Stimulated activated CD8-positive, alpha-beta memory T cell treated with anti-CD3 and anti-CD28 coated beads, Interleukin-15, amount 100 ng/mL, for 48 hours (primary cell): ENCODE measurements at places on chromosomes 1 and 21.
A peak's percentile ranks its signal among the peaks of the same experiment; 100 is the strongest.

DNA sequence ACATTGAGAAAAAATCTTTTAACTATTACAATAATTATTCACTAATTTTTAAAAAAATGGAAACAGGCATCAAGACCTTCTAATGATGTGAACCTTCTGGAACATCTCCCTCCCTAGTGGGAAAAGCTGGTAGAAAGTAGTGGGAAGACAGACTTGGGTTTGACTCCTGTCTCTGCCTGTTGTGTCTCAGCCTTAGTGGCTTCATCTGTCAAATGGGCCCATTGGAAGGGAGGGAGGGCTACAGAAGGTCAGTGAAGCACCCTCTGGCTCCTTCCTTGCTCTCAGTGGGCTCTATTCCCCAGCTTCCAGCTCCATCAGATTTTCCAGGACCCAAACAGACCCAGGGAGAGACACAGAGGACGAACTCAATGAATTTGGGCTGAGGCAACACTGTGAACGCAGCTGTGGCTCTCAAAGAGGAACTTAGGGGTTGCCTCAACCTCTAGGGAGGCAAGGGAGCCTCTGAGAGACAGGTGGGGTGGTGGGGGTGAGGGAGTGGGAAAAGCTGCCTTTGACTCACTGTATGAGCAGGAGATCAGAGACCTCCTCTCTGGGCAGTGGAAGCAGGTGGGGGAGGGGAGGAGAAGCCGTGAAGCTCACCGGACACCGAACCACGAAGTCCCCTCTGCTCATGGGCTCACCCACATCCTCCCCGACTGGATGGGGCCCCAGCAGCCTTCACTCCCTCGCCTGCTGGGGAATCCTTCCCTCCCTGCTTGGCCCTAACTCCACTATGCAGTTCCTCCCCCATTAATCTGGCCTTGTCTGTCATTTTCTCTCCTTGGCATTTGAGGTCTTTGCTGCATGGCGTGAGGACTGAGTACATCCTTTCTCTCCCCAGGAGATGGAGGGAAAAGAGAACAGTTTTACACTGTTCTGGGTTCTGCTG lies 4.5 kb downstream of the CNR2 start:
- no peak for DNase-seq

DNA sequence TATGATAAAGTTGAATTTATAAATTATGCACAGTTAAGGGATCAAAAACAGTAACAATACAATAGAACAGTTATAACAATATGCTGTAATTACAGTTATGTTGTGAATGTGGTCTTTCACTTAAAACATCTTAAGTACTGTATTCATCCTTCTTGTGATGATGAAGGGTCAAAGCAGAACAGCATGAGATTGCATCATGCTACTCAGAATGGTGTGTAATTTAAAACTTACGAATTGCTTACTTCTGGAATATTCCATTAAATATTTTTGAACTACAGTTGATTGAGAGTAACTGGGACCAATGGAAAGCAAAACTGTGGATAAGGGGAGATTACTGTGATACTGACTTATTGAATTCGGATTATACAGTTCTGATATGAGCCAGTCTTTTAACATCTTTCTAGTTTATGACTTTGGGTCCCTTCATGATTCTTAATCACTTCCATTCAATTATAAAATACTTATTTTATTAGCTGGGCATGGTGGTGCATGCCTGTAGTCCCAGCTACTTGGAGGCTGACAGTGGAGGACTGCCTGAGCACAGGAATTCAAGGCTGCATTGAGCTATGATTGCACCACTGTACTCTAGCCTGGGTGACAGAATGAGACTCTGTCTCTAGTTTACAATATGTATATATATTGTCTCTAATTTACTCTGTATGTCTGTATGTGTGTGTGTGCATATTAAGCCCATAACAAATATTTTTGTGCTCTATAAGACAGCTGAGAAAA lies 43.2 kb downstream of the ATP1B1 start:
- DNase-seq = no peak

DNA sequence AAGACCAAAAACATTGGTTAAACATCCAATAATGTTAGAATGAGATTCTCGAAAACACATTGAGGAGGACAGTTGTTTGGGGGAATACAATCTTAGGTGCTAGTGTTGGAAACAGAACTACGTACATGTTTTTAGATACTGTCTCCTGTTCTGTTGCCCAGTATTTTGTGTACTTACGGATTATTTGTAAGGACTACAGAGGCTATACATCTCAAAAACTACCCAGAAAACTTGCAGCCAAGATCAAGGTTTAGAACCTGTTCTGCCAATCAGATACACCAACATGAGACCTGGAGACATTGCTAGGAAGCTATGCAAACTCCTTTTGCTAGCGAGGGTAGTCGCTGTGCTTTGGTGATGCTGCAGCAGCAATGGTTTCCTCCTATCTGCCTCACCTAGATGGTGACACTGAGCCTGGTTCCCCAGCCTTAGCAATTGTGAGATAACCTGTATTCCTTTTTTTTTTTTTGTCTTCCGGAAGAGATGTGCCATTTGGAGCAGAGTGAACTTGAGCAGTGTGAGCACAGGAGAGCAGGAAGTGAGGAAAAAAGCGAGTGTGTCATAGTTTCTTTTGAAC lies 21.8 kb downstream of the YBX1 start:
- no peak for DNase-seq

DNA sequence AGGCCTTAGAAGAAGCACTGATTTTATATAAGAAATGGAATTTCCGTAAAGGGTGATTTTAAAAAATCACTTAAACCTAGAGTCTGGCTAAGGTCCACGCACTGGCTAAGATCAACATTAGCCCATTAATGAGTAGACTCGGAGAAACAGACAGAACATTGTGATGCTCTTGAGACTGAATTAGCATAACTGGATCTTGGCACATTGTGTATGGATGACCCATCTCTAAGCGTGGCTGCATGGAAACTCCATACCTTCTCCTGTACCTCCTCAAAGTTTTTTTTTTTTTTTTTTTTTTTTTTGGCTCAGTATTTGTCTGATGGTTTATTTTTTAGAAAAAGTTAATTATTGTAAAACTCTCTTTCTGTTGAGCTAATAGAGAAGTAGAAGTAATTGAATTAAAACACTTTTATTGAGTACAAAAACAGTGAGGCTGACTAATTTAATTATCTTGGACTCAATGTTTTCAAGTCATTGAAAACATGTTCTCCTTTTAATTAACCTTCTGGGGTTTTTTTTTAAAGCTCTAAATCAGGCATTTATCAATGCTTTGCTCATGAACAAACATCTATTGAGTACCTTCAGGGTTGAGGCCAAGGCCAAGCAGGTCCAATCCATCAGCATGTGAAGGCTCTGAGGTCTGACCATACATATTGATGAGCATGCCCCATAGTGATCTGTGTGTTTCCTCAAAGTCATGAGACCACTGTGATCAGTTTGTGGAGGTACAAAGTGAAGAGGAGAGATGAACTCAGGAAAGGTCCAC lies 74.0 kb downstream of the TLR5 start:
- no peak for DNase-seq

- no peak for DNase-seq
Measured at GRCh38 chr1:175822580-175822979, 79.2 kb upstream of the TNR start.

GRCh38 chr1:17412093-17412870 lies 27.2 kb downstream of the RCC2 start:
- DNase-seq = no peak

DNA sequence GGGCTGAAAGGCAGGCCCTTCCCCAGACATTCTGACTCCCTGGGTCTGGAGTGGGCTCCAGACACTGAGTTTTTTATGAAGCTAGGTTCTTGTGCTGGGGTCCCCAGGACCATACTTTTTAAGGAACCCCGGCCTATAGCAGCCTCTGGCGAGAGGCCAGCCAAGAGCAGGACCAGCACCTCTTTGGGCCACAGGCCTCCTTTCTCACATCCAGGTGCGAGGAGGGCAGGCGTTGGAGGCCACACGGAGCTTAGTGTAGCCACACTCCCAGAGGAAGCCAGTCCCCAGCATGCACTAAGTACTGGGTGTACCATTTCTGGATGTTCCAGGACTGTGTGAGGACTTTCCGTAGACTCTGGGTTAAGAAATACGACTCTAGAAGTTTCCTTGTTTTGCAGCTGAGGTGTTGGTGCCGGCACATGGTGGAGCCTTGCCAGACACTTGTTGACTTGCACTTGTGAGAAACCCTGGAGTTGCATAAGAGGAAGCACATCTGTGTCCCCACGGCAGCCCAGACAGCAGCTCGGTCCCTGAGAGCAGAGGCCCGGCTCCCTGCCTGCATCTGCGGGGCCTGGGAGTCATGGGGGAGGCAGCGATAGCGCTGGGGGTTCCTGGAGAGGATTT lies 122.2 kb upstream of the VAMP3 start:
- no peak for DNase-seq

DNA sequence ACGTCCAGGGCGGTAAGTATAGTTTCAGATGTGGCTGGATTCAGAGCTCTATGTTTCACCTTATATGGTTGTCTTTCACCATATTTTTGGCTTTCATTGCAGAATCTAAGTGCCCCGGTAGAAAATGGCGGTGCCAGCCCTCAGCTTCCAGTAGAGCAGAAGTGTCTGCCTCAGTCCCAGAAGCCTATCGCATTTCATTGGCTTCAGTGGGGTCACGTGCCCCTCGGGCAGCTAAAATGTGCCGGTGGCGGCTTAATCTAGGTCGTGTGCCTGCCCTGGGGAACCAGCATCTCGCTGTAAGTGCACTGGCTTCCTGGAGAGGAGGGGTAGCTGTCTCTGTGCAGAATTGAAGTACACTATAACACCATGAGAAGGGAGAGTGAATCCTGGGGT lies 107.4 kb upstream of the MAGI3 start:
- DNase-seq = no peak

DNA sequence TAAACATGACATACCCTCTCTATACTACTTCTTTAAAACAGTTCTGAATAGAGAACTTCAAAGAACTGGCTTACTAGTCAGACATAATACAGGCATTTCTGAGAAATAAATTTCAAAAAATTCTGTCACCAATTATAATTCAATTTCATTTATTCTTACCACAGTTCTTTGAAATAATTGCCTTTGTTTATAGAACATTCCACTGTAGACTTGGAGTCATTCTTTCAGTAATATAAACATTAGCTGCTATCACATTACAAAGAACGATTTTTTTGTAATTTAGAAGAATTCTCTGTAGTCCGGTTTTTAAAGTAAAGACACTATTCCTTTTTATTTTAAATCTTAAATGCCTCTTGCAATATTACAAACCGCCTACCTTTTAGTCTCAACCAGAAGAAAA lies 146.4 kb upstream of the COL11A1 start:
- no peak for DNase-seq

- no peak for DNase-seq
Measured at GRCh38 chr1:85661767-85662166, 46.5 kb downstream of the ZNHIT6 start.

DNA sequence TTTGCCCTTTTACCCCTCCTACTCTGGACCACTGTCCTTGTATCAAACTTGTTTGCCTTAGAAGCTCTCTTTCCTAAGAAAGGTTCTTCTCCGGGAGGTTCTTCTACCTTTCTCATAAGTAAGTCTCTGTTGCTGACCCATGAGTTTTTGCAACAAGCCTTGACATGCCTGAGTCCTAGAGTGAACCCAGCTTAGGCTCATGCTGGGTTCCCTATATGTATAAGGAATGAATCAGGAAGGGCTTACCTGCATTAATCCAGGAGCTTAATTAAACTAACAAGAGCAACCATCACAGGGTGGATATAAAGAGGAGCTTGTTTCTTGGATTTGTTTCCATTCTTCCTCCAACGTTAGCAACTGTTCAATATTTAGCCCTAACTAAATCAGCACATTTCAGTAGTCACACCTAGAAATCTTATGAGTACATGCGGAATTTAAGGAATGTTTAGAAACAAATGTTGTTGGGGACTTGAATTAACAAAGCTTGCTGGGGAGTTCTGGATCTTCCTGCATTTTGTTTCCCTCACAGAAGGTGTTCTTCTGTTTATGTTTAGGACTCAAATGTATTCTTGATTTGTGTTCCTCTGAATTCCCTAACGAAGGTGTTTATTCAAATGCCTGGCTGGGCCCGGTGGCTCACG lies 64.3 kb upstream of the RAB3GAP2 start:
- DNase-seq = no peak

- DNase-seq = no peak
Measured at GRCh38 chr1:56413671-56414199, 165.6 kb downstream of the PLPP3 start.

GRCh38 chr1:18069903-18070302 lies 37.7 kb upstream of the IGSF21 start:
- DNase-seq = no peak

DNA sequence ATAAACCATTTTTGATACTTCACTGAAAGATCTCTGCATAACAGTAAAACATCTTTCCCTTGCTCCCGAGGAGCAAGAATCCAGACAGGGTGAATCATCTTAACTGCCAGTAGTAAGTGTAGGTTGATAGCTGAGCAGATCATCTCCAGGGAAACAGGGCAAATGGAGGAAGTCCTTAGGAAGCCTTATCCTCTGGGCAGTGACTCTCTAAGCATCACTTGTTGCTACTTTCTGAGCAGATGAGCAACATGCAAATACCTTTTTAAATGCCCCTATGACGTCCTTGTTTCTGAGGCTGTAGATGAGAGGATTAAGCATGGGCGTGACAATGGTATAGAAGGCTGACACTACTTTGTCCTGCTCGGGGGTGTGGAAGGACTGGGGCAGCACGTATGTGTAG lies 8.9 kb downstream of the OR2T11 start:
- DNase-seq = no peak

DNA sequence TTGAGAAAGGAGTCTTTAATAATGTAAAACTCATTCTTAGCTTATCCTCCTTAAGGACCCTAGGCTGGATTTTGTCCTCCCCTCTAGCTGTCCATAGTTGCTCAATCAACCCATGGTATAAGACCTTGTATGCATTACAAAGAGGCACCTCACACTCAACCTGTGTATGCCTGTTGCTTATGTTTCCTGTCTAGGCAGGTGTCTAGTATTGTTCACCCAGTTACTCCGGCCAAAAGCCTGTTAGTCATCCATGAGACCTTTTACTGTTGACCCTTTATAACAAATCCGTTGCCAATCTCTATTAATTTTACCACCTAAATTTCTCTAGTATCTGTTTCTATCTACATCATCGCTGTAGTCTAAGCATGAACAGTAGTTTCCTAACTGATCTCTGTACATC lies 3.7 kb downstream of the LYPLAL1 start:
- no peak for DNase-seq

GRCh38 chr21:36203603-36203889 lies 46.9 kb downstream of the DOP1B start:
- peak; percentile 34 for DNase-seq

GRCh38 chr1:77468257-77468948 lies 186.6 kb downstream of the AK5 start:
- no peak for DNase-seq

DNA sequence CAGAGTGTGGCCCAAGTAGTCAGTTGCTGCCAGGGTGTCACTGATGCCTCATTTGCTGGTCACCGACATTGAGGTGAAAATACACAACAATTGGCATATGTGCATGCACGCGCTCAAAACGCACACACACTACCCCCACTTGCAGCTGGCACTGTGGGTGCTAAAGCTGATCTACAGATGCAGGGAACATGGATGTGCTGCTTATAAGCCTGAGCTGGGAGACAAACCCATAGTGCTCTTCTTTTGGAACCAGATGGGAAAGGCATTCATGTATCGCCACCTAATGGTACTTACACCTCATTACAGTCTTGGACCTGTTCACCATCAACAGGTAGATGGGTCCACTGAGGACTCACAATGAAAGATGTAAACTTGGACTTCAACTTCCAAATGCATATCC lies 70.3 kb upstream of the CAMK1G start:
- no peak for DNase-seq

- no peak for DNase-seq
Measured at GRCh38 chr21:44969931-44970755, 30.3 kb downstream of the SLX9 start.
